AG20443 (cell line): ENCODE measurements at places on chromosomes 6 and 20.

DNA sequence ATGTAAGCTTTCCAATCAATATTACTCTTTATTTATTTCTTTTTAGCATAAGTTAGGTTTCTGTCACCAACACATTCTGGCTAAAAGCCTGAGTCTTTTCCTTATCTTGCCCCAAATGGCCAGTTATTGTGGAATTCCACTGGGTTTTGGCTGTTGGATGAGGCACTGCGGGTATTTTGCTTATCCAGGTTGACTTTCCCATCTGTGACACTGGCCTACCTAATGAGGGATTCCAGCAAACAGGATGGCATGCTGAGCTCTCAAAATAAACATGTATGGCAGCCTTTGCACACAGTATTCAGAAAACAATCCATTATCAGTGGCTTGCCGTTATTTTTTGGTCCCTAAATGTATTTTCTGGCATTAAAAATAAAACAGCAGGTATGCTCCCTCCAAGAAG lies 6.5 kb upstream of the RALGAPB start:
- no peak for DNase-seq

GRCh38 chr6:87543696-87544473 lies 45.9 kb downstream of the RARS2 start:
- DNase-seq, result no peak

DNA sequence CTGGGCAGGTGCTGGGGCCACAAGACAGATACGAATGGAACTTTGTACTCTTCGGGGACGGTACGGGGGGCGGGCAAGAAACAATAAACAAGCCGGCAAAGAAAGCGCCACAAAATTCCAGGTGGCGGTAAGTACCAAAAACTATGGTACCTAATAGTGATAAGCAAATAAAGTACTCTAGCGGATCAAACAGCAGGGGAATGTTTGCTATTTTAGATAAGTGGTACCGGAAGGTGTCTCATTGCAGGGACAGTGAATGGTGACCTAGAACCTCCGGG lies 15.1 kb upstream of the RIPK1 start:
- DNase-seq, result no peak

GRCh38 chr6:38579010-38579628 lies 60.6 kb downstream of the BTBD9 start:
- DNase-seq, result no peak

GRCh38 chr6:117951783-117952182 lies 44.7 kb downstream of the SLC35F1 start:
- no peak for DNase-seq

- DNase-seq, result peak; percentile 93
These were observed 37.5 kb upstream of the MRPS18A start for GRCh38 chr6:43724914-43725642.

DNA sequence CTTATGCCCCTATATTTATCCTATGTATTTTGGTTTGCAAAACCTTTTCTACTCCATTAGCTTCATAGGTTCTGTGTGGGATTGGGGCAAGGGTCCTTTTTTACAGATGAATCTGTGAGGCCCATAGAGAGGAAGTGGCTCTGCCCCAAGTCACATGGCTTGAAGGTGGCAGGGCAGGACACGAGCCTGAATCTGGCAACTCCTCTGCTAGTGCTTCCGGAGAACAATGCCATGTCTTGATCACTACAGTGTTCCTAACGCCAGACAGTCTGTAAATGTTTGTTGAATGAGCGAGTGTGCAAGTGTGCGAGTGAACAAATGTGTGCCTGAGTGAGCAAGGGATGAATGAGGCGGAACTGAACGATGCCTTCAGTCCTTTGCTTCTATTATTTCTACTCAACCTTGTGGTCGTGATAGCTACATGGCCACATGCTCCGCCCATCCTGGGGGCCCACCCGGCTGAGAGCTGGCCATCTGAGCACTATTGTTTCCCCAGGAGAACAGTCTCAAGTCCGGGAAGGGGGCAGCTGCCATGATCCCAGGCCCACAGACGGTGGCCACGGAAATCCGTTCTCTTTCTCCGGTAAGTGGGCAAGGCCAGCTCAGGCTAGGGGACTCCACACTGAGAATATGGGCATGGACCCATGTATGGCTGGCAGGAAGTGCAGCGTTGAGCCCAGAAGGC lies 17.8 kb upstream of the AAR2 start:
- DNase-seq, result no peak

DNA sequence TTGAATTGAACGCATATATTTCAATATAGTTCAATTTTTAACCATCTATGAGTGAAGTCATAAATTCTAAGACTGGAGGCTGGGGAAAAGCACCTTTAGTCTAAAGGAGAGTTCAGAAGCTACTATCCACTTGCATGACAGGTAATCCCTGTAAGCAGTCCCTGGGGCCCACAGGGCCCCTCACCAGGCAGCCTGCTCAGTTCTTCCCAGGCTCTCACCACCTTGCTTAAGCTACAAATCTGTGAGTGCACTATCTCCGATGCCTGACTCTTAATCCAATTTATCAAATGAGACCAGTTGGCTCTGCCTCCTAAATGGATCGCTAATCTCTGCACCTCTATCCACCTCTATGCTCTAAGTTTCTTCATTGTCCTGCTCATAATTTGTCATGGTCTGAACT lies 413.8 kb downstream of the PTPRT start:
- DNase-seq, result no peak

DNA sequence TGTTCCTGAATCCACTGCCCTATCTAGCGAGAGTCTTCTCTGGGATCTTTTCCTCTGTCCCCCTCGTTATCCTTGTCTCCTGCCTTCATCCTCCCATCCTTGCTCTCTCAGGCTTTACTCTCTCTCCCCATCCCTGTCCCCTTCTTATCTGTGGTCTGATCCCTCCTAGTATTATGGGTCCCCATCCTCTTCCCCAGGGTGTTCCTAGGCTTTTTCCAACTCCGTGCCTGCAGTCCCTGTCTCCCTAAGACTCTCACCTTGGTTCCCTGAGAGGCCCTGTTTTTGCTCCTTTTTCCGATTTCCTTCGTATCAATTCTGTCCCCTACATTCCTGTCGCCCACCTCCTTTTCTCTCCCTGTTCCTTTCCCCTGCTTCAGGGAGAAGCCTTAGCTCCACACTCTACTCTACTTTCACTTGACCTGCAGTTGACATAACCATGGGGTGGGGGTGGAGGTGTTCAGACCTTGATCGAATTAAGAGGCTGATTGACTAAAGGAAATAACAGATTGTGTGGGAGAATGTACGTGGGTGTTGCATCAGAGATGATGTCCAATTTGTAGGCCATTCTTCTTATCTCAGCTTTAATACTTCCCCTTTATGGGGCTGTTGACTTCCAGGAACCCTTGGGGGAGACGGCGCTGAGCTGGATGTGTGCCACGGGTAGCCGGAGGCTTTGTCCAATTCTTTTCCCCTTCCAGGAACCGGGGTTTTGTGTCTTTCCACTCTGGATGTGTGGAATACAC lies 905 bp downstream of the PPARD start:
- DNase-seq, result peak; percentile 31

DNA sequence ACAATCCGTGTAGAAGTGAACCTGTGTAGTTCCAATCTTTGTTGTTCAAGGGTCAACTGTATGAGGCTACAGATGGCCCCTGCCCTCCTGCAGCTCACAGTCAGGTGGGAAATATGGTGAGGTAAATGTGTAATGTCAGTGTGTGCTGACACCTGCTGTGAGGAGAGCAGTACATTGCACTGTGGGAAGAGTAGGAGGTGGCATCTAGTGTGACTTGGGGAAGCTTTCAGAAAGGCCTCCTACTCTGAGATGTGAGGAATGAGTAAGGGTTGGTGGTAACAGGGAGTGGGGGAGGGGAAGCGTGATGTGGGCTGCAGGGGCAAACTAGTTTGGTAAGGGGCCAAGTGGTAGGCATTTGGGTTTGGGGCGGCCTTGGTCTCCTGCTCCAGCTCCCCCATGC lies 188.8 kb downstream of the FARS2 start:
- no peak for DNase-seq

GRCh38 chr6:81864124-81864523 lies 111.6 kb upstream of the TENT5A start:
- no peak for DNase-seq

- no peak for DNase-seq
These were observed 1.3 kb upstream of the ARHGAP18 start for GRCh38 chr6:129711271-129711631.

DNA sequence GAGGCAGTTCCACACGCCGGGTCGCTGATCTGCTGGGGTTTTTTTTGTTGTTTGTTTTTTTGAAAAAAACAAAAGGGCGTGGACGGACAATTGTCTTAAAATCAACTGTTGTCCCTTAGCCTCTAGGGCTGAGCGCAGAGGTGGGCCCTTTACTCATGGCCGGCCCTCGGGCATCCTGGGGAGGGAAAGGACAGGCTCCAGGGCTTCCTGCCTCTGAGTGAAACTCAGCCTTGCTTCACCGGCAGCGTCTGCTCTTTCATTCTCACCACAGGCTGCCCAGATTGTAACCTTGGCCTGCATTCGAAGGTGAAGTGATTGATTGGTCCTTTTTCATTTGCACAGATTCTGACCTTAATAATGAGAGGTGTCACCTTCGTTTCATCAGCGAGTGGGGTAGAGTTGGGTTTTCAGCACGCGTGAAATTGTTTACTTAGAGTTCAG lies 797 bp downstream of the SMIM13 start:
- peak; percentile 58 for DNase-seq

GRCh38 chr6:147643341-147644200 lies 135.1 kb downstream of the SAMD5 start:
- no peak for DNase-seq

GRCh38 chr6:125804264-125804663 lies 13.5 kb downstream of the NCOA7 start:
- DNase-seq, result no peak

- no peak for DNase-seq
These were observed 237.0 kb downstream of the BCKDHB start for GRCh38 chr6:80343511-80343910.

DNA sequence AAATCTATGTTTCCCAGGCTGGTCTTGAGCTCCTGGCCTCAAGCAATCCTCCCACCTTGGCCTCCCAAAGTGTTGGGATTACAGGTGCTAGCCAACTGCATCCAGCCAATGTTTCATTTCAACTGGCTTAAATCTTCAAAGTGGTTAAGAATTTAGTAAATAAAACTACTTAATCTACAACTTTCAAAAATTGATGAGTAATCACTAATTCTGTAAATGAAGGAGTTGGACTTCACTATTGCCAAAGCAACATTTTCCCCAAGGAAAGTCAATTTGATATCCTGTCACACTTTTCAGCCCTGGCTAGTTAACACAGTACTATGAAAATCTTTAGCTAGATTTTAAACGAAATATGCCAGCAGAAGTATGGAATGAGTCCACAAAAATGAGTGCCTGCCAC lies 3.8 kb downstream of the TOMM6 start:
- DNase-seq, result no peak

DNA sequence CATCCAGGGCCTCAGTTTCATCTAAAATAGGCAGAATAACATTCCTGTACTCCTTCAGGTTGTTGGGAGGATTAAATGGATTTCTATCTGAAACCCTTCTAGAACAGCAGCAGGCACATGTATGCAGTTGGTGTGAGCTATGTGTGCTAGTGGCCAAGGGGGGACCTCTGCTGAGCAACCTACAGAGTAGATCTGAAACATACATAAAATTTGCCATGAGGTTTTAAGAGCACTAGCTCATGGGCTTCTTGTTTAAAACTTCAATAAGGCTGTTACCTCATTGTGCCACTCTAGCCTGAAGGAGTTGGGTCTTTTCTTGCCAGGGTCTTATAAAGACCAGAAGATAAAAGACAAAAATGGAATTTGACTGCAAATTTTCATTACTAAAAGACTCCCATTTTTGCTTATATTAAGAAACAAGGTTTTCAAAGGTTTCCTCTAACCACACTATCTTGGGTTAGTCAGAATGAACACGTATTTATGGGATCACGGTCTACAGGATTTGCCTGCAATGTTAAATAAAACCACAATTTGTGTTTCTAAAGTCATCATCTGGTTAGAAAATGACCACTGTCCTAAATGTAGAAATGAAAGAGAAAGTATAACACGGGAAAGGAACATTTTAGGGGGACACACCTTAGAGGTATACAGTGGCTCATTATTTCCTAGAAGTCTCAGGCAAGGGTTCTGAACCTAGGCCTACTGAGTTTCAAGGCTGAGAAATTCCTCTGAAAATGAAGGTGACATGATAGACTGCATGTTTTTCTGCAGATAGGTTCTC lies 144.9 kb upstream of the OLIG3 start:
- DNase-seq, result no peak

- DNase-seq, result no peak
These were observed 151.2 kb downstream of the PDE10A start for GRCh38 chr6:165511807-165512206.

DNA sequence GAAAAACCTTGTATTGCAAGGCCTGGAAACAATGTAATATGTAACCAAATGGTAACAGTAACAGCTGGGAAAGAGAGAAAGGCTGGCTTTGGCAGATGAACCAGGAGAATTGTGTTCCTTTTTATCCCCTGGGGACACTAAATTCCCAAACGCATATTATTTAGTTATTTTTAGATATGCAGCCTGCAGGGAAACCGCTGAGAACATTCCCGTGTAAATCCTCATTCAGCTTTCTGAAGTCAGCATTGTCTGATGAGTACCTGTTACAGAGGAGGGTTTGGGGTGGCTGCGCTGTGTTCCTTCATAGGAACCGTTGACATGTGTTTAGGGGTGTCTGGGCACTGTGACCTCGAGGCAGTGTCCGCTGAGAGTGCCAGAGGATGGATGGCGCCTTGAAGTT lies 101.3 kb downstream of the SMOC2 start:
- no peak for DNase-seq

- DNase-seq, result peak; percentile 14
These were observed 31.7 kb upstream of the SPAG4 start for GRCh38 chr20:35583636-35584560.

- no peak for DNase-seq
These were observed 2.9 kb downstream of the ARG1 start for GRCh38 chr6:131575834-131576478.

DNA sequence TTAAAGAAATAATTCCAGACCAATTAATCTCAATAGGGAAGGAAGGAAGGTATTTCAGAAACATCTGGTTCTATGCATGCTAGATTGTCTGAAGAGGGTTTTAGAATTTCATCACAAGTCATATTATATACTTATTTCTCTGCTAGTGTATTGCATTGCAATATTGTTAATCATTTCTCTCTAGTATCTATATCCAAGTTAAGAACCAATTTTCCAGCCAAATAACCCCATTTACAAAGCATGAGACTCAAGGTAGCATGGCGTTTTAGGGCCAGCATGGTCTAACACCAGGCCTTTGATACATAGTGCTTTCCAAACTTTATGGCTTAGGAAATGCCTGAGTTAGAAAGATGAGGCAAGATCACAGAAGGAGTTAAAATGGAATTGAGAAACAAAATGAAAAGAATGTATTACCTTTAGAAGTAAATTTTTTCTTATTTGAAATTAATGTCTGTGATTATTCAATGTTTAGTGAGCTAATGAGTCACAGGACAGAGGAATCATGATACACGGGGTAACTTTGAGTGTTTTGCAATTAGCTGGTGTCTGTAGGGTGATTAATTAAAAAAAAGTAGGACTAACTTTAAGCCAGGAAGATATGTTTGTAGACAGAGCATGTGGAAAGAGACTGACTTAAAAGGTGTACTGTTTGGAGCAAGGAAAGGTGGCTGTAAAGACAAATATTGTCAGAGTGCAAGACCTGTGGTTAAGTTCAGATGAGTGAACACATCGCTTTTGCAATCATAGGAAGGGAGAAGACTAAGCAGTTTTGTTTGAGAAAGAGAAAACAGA lies 1006.2 kb upstream of the CITED2 start:
- no peak for DNase-seq
